ENCODE measurements at places on chromosomes 7 and 10.

DNA sequence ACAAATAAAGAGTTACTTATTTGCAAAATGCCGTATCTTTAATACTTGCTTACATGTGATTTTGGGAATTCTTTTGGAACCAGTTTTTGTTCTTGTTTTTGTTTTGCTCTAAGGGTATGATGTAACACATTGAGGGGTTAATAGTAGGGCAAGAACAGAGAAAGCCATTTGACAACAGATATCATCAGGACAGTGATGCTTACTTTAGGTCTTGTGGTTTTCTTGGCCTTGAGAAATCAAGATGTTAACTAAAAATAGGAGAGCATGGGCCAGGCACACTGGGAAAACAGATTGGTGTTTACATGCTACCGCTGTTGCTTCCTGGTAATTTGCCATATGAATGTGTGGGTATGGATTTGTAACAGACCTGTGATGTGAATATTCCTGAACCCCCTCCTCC lies 3.7 kb downstream of the SAMD8 start:
- DNase-seq: no peak

- no peak for DNase-seq
These were observed 99.6 kb upstream of the NPS start for GRCh38 chr10:127449490-127449889.

DNA sequence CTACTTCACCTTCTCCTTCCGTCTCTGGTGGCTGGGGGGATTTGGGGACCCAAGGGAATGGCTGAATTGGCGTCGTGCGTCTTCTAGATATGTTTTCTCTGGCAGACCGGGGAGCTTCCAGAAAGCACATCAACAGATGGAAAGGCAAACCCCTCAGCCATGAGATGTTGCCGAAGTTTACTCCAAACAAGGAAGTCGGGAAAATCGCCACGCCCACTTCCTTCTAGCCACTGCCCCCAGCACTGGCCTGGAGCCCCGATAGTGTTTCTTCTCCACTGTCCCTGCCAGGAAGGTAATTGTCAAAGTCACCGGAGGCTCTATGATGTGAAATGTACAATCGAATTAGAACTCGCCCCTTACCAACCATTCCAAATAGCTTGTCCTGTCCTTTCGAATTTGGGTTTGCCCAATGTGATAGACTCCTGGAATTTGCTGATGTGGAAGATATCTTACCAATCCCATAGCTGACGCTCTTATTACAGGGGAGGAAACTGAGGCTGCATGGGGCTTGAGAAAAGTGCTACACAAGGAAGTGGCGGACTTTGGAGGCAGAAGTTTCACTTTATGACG lies 191.0 kb downstream of the LSM5 start:
- DNase-seq: no peak

DNA sequence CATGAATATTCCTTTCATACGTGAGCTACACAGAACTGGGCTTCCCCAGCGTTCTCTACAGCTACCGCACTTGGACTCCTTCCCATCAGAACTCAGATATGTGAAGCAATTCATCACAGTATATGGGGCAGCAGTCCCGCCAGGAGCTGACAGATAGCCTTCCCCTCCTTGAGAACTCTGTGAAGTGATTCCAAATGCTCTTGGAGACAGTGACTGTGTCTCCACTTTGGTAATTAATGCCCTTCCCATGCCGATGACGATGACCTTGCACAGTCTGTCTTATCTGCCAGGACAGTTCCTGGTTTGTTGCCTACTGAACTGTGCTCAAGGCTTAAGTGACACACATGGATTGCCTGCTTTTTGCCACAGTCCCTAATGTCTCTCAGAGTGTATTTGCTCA lies 75.0 kb upstream of the AFAP1L2 start:
- DNase-seq: no peak

DNA sequence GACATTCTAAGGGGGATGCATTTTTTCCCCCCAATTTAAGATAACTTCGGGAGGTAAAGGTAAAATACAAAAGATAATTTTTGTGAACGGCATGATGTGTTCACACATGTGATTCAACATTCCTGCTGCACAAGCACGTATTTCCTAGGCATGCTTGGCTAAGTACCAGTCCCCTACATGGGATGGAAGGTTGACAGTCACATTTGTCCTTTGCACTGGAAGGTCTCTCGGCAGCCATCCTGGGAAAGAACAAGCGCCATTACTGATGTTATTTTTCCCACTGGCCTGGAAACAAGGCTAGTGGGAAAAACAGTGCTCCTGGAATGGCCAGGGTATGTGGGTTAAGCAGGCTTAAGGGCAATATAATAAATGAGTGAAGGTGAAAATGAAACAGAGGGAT lies 276.2 kb upstream of the AOAH start:
- DNase-seq: no peak

- no peak for DNase-seq
These were observed 178.4 kb downstream of the SH3PXD2A start for GRCh38 chr10:103676851-103677417.

DNA sequence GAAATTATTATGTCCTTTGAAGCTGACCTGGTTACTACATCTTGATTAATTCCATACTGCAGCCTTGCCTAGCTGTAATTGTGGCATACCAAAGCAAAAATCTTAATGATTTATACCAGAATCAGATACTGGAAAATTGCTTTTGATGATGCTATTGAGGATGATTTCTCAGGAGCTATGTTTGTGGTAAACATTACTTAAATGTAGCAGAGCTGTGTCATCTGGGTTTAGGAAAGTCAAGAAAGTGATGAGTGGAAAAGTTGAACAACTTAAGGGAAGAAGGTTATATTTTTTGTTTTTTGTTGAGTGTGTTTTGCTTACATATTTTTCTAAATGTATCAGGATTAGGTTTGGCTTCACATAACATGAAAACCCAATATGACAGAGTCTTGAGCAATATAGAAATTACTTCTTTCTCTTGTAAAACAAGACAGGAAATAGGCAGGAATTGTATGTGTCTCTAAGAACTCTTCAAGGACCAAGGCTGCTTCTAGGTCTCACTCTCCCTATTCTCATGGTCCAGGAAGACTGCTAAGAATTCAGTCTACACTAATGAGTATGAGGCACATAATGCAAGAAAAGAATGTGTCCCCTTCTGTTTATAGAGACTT lies 87.6 kb upstream of the MTPN start:
- DNase-seq: no peak

DNA sequence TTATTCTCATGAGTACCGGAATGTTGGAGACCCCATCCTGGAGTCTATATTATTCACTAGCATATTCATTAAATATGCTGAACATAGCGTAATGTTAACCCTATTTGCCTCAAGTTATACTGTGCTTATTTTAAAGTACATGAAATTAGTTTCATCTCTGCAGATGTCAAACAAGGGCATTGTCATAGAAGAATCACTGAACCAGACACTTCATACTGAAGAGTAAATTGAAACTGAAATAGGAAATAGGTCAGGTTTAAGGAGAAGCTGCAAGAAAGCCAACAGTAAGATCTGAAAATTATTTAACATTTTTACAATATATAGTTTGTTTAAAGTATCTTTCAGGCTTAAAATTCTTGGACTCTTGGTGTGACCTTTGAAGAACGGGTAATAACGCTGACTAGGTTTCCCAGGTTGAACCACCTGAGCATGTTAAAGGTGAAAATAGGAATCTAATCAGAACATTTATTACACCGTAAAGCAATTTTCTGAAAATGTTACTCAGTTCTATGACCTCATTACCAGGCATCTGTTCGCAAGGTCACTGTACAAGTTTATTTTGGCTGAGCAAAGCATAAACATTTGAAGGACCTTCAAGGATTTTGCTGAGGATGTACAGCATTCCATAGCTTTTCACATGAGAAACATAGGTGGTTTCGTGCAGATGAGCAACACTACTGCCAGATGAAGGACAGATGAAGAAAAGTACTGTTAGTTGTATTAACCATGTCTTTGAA lies 82.7 kb downstream of the REEP3 start:
- no peak for DNase-seq

DNA sequence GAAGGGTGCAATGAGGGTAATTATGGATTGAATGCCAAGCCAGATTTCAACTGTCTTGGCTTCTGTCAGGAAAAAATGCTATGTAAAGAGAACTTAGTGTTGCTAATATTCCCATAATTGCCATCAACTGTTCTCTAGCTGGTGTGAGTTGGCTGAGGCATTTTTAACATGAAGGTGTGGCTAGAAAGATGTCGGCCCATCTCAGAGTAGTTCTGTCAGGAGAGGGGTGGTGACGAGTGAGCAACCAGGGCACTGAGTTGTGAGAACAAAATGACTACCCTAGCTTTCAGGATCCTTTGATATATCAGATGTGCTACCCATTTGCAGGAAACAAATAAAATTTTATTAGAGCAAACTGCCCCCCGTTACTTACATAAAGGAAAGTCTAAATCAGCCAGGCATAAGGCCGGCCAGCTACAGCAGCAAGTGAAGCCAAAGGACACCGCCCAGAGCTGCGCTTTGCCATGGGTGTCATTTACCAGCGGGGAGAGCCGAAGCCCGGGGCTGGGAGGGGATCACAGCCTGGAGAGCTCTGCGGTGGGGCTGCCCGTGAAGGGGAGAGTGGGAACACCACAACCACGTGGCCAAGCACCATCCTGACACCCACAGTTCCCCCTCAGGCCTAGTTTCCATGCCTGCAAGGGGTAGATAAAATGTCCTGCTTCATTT lies 141.4 kb downstream of the ICA1 start:
- DNase-seq: no peak

- no peak for DNase-seq
These were observed 29.5 kb upstream of the FBXW4 start for GRCh38 chr10:101724446-101724845.

DNA sequence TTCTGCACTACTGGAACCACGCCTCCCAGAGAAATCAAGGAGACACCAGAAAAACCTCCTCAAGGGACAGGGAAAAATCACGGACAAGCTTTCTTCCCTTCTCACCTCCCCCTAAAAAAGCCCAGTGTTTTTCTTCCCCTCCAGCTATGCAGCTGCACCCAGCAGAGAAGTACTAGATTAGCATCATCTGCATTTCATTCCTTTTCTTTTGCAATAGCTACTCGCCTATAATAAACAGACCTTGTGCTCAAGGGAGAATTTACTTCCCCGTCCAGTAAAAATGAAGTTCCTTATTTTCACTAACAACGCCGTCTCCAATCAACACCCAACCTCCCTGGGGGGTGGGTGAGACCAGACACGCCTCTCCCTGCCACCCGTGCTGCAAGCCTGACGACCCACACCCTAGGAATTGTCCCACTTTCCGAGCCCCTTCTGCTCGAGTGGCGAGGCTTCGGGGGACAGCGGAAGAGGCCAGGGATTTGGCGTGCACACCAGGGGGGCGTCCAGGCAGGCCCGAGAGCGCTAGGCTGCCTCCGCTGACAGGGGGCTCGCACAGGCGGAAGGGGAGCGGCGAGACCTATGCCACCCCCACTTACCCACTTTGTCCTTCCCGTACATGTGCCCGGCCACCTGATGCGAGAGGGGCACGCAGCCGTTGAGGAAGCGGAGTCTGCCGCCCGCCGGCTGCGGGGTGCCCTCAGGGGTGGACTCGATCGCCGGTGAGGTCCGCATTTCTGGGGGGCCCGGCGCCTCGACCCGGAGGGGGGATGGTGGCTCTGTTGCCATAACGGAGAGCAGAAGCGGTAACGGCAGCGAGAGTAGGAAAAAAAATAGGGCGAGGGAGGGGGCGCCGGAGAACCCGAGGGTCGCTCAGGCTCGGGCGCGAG lies 625 bp downstream of the IPMK start:
- no peak for DNase-seq

- DNase-seq: no peak
These were observed 12.1 kb downstream of the OR9A4 start for GRCh38 chr7:141928146-141928844.

- DNase-seq: no peak
These were observed 932 bp downstream of the ESYT2 start for GRCh38 chr7:158828133-158829020.
